ENCODE measurements at places on chromosomes 11 and 22.

DNA sequence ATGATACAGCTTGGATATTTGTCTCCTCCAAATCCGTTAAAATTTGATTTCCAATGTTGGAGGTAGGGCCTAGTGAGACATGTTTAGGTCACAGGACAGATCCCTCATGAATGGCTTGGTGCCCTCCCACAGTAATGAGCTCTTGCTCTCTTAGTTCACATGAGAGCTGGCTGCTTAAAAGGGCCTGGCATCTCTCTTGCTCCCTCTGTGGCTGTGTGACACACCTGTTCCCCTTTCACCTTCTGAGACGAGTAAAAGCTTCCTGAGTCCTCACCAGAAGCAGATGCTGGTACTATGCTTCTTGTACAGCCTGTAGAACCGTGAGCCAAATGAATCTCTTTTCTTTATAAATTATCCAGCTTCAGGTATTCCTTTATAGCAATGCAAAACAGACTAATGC lies 3.5 kb downstream of the VPS37C start:
- DNase-seq, result no peak

- peak; percentile 22 for DNase-seq
These were observed 988 bp downstream of the RPS3 start for GRCh38 chr11:75400146-75400865.

DNA sequence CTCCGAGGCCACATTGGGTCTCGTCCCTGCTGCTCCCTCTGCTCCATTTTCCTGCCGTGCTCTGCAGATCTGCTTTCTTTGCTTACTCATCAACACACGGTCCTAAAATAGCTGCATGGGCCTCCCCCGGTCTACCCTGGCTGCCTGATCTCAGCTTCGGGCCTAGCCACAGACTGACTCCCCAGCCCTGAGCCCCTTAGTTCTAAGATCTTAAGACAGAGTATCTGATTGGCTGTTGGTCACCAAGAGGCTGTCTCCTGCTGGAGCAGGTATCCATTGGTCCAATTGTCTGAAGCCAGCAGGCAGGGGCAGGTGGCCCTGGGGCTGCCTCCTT lies 53.7 kb upstream of the NECTIN1 start:
- DNase-seq, result peak; percentile 60

- DNase-seq, result no peak
These were observed 53.8 kb upstream of the TTC12 start for GRCh38 chr11:113260541-113260940.

DNA sequence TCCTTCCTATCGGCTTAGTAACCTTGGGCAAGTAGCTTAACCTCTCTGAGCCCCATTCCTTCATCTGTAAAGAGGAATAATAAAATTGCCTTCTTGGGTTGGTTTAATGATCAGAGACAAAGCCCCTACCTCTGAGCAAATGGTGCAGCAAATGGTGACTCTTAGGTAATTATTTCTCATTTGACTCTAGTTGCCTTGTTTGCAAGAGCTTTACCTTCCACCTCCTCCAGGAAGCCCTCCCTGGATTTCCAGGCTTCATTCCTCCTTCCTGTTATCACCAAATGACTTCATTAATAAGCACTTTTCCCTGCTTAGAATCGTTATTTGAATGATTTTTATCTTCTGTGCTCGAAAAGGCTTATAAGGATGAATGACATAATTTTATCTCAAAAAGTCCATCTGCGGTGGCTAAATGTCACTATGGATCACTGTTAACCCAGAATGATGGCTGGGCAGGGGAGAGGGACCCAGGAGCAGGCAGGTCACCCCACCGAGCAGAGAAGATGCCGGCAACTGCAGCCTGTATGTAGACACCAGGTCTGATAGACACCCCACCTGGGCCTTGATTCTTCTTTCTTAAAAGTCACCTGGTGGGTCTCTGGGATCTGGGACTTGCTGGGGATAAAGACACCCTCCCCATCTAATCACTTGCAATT lies 106.6 kb downstream of the TSPAN18 start:
- no peak for DNase-seq

- no peak for DNase-seq
These were observed 111.7 kb downstream of the BUD13 start for GRCh38 chr11:116661056-116661455.

GRCh38 chr11:72583177-72583553 lies 91.1 kb downstream of the PDE2A start:
- DNase-seq, result no peak

Data from RPMI7951 (cell line).